Stimulated activated CD8-positive, alpha-beta memory T cell treated with anti-CD3 and anti-CD28 coated beads, Interleukin-4, amount 100 ng/mL, for 4 hours (primary cell): ENCODE measurements at places on chromosomes 1 and 21.

DNA sequence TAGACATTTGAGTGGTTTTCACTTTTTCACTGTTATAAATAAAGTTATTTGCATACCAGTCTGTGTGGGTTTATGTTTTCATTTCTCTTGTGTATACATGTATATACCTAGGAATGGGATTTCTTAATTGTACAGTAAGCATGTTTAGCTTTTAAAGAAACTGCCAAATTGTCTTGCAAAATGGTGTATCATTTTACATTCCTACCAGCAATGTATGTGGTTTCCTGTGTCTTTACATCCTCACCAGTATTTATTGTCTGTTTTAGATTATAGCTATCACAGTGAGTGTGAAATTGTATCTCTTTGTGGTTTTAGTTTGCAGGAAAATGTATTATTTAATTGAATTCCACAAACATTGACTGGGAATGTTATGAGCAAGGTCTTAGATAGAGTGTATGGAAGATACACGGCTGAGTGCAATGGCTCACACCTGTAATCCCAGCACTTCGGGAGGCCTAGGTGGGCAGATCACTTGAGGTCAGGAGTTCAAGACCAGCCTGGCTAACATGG lies 57.3 kb downstream of the MACF1 start:
- no peak for DNase-seq

DNA sequence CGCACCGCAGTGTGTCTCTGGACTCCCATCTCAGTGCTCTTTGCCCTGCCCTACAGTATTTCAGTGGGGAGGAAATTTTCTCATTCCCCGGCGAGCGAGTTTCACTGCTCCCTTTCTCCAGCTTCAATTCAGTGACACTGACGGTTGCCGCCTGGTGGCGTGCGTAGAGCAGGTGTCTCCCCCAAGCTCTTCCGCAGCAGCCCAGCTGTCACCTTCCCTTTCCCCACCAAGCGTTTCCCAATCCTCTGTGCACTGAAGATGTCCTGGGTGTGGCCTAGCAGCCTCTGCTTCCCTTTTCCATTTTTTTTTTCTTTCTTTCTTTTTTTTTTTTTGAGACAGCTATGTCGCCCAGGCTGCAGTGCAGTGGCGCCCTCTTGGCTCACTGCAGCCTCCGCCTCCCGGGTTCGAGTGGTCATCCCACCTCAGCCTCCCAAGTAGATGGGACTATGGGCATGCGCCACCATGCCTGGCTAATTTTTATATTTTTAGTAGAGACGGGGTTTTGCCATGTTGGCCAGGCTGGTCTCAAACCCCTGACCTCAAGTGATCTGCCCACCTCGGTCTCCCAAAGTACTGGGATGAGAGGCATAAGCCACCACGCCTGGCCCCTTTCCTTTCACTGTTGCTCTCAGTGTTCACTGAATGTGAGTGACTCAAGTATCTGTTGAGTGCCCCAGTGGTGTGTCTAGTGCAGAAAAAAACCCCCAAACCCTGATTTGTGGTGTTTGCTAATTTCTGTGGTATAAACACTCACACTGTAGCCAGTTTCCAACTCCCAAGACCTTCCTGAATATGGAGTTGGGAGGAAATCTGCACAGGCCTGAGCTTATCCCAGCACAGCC lies 30.1 kb downstream of the TNFRSF1B start:
- no peak for DNase-seq

DNA sequence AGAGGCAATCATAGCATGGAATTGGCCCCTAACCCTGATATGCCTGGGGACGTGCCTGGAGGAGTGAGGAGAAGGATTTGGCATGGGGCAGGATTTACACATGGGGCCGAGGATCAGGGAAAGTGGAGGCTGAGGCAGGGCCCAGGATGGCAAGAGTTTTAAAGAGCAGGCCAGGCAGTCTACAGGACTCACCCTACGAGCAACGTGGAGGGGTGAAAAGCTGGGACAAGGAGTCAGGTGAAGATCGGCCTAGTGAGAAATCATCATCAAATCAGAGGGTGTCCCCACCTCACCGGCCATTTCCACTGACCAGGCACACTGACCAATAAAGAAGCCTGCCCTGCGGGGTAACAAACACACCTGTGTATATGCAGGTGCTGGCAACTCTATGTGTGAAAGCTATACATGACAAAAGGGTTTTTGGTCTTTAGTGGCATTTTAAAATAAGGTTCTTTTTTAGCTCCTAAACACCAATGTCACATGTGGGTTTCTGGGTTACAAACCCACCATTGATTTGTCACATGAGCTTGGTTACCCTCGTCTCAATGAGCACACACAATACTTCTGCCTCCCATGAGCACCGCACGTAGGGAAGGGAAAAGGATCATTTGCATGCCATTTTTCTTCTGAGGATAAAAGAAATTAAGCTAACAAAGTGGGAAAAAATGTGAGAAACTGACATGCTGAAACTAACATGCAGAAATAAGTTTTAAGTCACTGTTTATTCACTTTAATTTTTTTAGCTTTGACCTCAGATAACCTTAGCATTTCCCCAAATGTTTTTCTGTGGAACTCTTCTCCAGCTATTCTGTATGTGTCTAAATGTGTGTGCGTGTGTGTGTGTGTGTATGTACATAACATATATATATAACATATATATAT lies 168.1 kb upstream of the EDN2 start:
- DNase-seq: no peak

DNA sequence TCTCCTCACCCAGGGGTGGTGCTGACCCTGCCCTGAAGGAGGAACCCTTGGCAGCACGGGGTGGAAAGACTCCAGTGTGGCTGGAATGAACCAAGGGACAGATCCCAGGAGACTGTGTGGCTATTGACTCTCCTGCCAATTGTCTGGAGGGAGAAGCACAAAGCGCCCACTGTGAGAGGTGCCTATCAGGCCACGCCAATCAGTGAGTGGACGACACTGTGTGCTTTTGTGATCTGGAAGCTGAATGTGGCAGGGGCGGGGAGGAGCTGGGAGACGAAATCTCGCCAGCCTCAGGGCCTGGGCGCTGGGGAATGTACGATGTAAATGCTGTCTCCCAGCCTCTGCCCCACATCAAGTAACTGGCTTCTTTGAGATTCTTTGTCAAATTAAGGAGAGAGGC lies 167.1 kb downstream of the ZBTB18 start:
- no peak for DNase-seq

- DNase-seq: no peak
These were observed 138.5 kb downstream of the SLC45A1 start for GRCh38 chr1:8456308-8456912.

GRCh38 chr1:1322418-1322817 lies 2.0 kb downstream of the INTS11 start:
- DNase-seq: no peak

- no peak for DNase-seq
These were observed 1.7 kb upstream of the DPH5 start for GRCh38 chr1:101027194-101027772.

- no peak for DNase-seq
These were observed 16.7 kb downstream of the ITPKB start for GRCh38 chr1:226722240-226722900.

GRCh38 chr1:44587796-44588460 lies 86.4 kb downstream of the TMEM53 start:
- no peak for DNase-seq

DNA sequence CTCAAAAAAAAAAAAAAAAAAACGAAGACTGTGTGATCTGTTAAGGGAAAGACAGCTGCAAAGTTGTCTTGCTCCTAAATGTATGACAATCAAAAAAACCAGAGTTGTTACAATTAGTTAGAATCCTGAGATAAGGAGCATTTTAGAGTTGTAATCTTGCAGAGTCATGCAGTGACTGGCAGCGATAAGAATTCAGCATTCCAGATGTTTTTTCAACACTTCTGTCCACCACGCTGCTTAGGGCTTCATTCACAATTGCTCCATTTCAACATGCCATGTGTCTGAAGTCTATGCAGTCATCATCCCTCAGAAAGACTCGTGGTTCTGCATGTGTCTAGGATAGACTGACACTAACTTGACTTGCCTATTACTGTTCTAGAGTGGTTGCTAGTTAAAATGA lies 102.4 kb upstream of the BACE2 start:
- no peak for DNase-seq

DNA sequence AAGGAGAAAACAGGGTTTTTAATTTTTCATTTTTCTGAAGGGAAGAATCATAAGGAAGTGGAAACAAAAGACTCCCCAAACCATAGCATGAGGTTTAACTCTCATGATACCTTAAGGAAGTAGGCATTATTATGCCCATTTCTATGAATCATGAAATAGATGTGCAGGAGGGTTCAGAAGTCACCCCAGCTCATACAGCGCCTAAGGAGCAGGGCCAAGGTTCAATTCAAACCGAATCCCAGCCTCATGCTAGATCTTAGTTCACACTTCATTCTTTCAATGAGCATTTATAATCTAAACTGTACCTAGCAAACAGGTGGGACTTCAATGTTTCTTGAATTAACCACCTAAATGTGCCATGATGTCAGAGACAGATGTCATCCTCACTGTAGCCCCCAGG lies 111.9 kb upstream of the SLC25A33 start:
- no peak for DNase-seq
